ENCODE measurements at places on chromosomes 1 and 21.

DNA sequence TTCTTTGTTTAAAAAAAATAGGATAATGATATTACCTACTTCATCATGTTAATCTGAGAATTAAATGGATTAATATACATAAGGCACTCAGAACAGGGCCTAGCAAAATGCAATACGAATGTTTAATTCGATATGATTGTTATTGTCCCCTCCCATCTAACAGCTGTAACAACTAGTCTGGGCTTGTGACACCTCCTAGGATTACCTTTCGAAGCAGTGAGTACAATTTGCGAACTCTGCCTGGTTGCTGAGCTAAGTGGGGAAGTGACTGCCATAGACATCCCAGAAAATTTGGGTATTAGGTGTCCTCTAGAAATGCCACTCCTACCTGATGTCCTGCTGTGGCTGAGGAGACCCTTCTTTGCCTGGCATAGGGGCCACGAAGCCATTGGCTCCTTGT lies 3.0 kb downstream of the RASSF5 start:
- no peak for DNase-seq

GRCh38 chr1:67560580-67561255 lies 124.3 kb upstream of the GADD45A start:
- DNase-seq: no peak

DNA sequence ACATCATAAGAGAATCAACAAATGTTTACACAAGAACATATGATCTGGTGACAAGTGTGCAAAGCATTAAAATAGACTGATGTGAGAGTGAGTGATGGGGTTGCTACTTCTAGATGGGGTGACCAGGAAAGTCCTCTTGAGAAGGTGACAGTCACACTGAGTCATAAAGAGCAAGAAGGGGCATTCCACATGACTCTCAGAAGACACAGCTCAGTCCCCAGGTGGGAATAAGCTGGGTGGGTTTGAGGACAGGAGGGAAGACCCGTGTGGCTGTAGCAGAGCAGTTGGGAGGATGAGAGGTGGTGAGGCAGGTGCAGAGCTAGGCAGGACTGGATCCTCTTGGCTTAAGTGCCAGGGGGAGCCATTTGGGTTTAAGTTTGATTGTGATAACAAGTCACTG lies 53.1 kb downstream of the TNR start:
- no peak for DNase-seq

DNA sequence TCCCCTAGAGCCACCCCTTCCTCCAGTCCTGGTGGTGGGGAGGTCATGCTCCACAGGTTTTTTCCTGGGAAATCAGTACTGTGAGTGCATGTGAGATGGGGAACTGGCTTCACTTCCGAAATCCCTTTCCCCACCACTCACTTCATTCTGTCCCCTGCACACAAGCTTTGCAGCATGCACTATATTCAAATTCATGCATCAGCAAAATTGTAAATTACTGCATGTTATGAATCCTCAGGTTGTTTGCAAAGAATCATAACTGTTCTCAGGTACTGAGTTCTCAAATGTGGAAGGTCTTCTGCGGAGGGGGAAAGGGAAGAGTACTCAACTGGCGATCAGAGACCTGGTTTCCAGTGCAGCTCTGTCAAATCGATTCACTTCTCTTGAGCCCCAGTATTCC lies 42.3 kb downstream of the LHX4 start:
- no peak for DNase-seq

DNA sequence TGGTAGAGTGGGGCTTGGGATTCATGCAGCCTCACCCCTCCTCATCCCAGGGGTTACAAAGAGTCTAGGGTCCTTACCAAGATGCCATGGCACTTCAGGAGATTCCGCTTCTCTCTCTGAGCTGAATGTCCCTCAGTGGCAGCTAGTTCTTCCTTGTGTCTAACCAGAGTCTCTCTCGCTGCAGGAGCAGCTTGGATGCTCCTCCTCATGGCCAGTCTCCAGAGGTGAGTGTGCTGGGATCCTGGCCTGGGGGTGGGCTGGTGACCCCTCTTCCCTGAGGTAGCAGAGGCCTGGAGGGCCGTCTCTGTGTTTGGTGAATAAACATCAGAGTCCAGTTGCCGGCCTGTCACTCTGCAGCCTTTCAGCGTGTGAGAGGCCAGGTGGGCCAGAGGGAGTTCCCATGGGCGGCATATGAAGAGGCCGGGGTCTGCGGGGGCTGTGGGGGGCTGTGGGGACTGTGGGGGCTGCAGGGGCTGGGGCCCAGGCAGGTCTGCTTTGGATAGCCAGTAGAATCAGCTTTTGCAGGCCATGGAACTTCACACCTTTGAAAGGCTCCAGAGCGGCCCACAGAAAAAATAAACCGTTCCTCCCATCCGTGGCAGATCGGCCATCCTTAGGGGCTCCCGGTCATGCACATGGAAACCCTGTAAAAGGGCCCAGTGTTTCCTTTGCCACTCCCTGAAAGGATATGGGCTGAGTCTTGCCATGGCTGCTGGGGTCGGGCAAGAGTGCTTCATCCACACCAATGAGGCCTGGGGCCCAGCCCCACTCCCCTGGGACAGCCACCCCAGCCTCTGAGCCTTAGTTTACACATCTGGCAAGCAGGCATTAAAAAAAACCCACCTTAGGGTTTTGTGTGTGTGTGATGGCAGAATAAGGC lies 256.4 kb downstream of the FOXD2 start:
- DNase-seq: no peak

DNA sequence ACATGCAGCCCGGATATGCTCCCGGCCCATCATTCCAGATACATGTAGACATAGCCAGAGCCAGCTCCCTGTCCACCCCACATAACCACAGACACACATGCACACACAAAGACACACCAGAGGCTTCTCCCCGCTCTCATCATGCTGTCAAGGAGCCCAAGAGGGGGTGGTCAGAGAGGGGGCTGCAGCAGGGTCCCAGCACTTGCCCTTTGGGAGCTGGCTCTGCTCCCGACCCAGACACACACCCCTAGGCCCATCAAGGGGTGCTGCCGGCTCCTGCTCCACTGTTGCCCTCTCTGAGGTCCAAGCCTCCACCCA lies 2.6 kb downstream of the PTAFR start:
- no peak for DNase-seq

DNA sequence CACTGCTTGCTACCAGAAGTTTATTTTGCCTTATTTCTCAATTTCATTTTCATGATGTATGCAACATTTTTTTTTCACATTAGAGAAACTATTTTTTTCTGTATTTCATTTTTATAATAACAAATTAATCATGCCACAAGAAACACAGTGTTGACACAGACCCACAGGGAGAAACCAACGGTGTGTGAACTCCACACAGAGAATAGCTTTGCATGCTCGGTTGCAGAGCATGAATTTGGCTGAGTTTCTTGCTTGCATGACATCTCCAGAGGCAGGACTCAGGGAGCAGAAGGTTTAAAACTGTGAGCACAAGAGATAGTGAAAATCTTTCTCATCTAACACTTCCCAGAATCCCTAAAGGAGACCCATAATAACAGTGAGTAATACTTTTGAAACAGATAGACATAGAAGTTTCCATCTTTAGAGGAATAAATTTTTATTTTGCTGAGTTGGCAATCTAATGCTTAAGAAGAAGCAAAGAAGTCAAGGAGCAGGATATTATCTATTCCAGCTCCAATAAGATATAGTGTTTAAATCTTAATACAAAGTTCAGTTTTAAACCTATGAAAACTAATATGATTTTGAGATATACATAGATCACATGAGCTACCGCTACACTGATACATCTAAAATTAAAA lies 890.9 kb downstream of the MRPL39 start:
- DNase-seq: no peak

DNA sequence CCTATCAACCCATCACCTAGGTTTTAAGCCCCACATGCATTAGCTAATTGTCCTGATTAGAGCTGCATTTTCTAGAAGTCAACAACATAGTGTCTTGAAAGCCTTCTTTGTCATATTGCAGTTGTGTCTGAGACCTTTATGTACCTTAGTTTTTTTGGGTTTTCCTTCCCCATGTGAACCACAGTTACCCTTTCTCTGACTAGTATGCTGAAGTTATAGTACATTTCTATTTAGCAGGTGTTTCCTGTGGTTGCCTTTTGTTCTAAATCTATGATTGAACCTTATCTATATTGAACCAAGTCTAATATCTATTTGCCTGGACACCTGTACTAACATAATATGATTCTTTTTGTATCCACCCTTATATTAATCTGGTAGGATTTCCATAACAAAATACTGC lies 135.6 kb downstream of the ST6GALNAC3 start:
- DNase-seq: no peak

- peak; percentile 14 for DNase-seq
These were observed at the start of gene CR1 for GRCh38 chr1:207495801-207496792. Gene CR1, plus strand, starts transcription at chr1:207496157. Its CDS starts 111 bp downstream, at chr1:207496268.

DNA sequence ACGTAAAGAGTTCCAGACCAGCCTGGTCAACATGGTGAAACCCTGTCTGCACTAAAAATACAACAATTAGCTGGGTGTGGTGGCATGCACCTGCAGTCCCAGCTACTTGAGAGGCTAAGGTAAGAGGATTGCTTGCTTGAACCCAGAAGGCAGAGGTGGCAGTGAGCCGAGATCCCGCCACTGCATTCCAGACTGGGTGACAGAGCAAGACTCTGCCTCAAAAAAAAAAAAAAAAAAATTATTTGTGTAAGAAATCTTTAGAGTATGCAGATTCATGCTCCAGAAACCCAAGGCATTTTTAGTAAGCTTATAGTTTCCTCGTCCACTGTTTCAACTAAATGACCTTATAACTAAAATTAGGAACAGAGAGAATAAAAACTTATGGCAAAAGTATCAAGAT lies 51.3 kb downstream of the ABL2 start:
- no peak for DNase-seq

- DNase-seq: no peak
These were observed 12.6 kb downstream of the SUCO start for GRCh38 chr1:172545396-172546004.

- DNase-seq: no peak
These were observed 20.5 kb downstream of the STPG1 start for GRCh38 chr1:24392982-24393650.

- DNase-seq: no peak
These were observed 18.6 kb downstream of the A3GALT2 start for GRCh38 chr1:33302325-33302724.

- no peak for DNase-seq
These were observed 66.4 kb upstream of the NEK2 start for GRCh38 chr1:211741788-211742187.

GRCh38 chr1:36155408-36156328 lies at the start of gene MAP7D1:
Gene MAP7D1, plus strand, starts transcription at chr1:36156160. Its CDS starts 258 bp downstream, at chr1:36156418.
- peak; percentile 88 for DNase-seq

GRCh38 chr21:34984356-34985058 lies 64.6 kb downstream of the RUNX1 start:
- no peak for DNase-seq

GRCh38 chr21:38244885-38245869 lies 11.6 kb upstream of the KCNJ15 start:
- peak; percentile 51 for DNase-seq

GRCh38 chr1:224644553-224645154 lies 28.5 kb downstream of the CNIH3 start:
- DNase-seq: peak; percentile 84

GRCh38 chr1:44808938-44809917 lies 905 bp downstream of the BTBD19 start:
- DNase-seq: peak; percentile 42
